CD4-positive, CD25-positive, alpha-beta regulatory T cell (primary cell): ENCODE measurements at places on chromosomes 3 and 15. TPM values are rescaled to one million over a fixed set of nuclear protein-coding genes. Genes with fewer than 3 reads are reported as not detected.
A peak's percentile ranks its signal among the peaks of the same experiment; 100 is the strongest.

SERPINI2 gene
- not detected for total RNA-seq

ZNF80 gene
- total RNA-seq, result 1.7 TPM

PLCB2 gene
- total RNA-seq, result 305 TPM

SLC28A1 gene
- total RNA-seq, result not detected

RAB6B gene
- 0.94 TPM for total RNA-seq

TMCO5A gene
- not detected for total RNA-seq

DIS3L gene
- total RNA-seq, result 24.3 TPM

TRAK1 gene
- total RNA-seq, result 23.3 TPM

MINDY4B gene
- total RNA-seq, result not detected

STAC gene
- 0.62 TPM for total RNA-seq

XYLB gene
- 5.6 TPM for total RNA-seq

DNAJC19 gene
- 23.8 TPM for total RNA-seq

ATP8B4 gene
- total RNA-seq, result 2.8 TPM

DNA sequence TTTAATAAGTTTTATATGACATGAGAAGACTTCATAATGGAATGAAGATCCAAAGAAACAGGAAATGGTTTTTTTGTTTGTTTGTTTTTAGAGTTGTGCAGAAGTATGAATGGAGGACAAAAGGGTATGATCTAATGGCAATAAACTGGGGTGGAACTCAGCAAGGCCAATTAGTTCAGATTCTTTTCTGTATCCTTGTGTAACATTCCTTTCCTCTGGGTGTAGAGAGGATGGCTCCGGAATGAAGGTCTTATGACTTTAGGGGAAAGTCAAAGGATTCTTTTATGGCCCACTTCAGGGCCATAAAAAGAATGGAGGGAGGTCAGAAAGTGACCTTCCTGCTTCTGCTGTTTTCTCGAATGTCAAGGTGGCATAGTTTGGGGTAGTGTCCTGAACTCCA, 152.6 kb downstream of the DPH6 start:
- no peak for DNase-seq

GRCh38 chr15:65862682-65863081, 6.6 kb upstream of the RAB11A start:
- DNase-seq, result peak; percentile 80

DNA sequence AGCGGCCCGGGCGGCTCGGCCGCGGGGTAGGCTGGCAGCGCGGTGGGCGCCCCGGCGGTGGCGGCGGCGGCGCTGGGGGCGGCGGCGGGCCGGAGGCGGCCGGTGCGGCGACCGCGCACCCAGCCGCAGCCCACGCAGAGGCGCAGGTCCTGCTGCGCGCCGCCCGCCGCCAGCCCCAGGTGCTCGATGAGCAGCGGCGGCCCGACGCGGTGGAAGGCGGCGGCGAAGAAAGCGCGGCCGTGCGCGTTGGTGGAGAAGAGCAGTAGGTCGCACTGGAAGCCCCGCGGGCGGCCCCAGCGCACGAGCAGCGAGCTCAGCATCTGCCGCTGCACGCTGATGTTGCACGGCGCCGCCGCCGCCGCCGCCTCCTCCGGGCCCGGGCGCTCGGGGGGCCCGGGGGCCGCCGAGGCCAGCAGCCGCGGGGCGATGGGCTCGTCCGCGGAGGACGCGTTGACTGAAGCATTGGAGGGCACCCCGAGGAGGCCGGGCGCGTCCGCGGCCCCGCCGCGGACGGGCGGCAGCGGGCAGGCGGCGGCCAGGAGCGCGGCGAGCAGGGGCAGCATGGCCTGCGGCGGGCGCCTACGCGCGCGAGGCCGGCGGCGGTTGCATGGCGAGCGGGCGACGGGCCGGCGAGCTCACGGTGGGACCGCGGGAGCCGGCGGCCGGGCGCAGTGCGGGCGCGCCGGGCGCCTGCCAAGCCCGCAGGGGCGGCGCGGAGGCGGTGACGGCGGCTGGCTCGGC, 452 bp downstream of the TMEM158 start:
- DNase-seq, result peak; percentile 51

GRCh38 chr3:190543671-190544070, 29.8 kb downstream of the IL1RAP start:
- DNase-seq, result no peak

- no peak for DNase-seq
Observed at GRCh38 chr3:62325896-62326295, 47.5 kb downstream of the FEZF2 start.

DNA sequence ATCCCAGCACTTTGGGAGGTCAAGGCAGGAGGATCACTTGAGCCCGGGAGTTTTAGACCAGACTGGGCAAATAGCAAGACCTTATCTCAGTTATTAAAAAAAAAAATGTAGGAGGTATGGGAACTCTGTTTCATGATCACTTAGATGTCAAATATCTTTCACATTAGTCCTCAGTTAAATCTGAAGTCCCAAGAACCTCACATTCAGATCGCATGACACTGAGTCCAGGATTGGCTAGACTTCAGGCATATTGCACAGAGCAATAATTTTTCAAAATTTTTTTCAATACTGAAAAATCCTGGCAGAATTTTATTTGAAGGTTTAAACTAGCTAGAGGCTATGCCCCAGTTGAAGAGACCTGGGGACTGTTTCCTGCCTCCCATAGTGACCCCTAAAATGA, 56.3 kb upstream of the ZNF148 start:
- DNase-seq, result no peak

- peak; percentile 34 for DNase-seq
Observed at GRCh38 chr3:81910244-81910852, 148.9 kb upstream of the GBE1 start.

- no peak for DNase-seq
Observed at GRCh38 chr3:100081986-100082692, 32.2 kb downstream of the FILIP1L start.

- no peak for DNase-seq
Observed at GRCh38 chr15:57183041-57183440, 193.3 kb upstream of the CGNL1 start.

- no peak for DNase-seq
Observed at GRCh38 chr15:69141286-69141701, 19.1 kb upstream of the GLCE start.

- DNase-seq, result peak; percentile 9
Observed at GRCh38 chr15:39426552-39427532, 154.0 kb upstream of the THBS1 start.

DNA sequence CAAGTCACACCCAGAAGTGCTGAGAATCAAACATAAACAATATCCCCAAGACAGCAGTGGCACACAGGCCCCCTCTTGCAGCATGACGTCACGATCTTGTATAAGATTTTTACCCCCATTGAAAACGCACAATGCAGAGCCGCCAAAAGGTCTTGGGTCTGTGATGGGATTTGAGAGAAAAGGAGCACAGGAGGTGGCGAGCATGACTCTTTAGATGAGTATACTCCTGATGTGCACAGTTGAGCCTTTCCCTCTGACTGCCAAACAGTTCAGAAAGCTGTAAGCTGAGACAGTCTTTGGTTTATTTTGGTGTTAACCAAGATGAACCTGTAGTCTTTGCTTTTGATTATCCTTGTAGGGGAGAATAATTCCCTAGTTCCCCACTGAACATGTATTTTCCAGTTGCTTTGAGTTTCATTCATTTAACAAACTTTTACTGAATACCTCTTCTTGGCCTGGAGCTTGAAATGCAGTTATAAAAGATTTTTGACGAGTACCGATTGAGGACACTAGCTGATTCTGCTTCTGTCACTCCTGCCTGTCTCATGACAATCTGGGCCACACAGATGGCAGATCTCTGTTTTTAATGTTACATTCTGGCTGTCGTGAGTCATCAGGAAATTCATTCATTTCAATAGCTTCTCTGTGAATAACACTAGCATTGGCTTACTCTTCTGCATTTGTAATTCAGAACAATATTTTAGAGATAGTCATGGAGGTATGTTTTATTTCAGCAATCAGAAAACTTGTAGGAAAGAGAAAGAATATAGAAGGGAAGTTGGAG, 28.9 kb downstream of the CFAP91 start:
- DNase-seq, result peak; percentile 9

DNA sequence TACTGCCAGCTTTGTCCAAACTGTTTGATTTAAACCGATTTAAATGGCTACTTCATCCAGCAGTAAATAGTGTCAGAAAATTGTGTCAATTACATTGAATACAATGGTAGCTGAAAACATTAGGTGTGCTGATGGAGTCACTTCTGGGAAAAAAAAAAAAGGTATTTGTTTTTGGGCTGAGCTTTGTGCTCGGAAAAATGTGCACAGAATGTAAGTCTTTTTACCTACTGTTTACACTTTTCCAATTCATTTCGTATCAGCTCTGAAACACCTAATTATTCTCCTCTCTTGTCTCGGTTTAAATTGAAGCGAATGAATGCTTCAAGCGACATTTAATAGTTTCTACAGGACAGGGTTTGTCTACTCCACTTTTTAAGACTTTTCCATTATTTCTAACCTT, 1078.4 kb downstream of the ROBO1 start:
- DNase-seq, result no peak

GRCh38 chr15:62647843-62648505, 394.6 kb upstream of the TPM1 start:
- DNase-seq, result no peak
